SK-N-SH treated with all-trans-retinoic acid at 6 μM for 48 hours (cell line): ENCODE measurements at places on chromosomes 7 and 10.

- ATAC-seq, result no peak
Observed at GRCh38 chr10:79130255-79130654, 61.5 kb downstream of the ZMIZ1 start.

GRCh38 chr10:93452143-93452542 lies 30.0 kb downstream of the MYOF start:
- ATAC-seq, result no peak

GRCh38 chr7:963236-964078 lies 9.0 kb upstream of the ADAP1 start:
- peak; percentile 4 for ATAC-seq

DNA sequence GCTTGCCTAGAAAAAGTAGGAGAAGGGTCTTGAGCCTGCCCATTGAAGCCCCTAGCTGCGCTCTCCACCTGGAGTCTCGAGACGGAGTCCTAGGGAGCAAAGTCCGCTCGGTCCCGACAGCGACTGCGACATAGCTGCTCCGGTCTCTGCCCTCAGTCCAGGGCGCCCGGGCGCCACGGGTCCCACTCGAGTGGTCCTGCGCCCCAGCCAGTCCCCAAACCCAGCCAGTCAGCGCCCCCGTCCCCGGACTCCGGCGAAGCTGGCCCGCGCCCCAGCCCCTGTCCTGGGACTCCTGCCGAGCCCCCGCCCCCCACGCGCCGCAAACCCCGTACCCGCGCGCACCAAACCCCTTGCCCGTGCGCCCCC lies 490 bp downstream of the TNS3 start:
- peak; percentile 56 for ATAC-seq

- no peak for ATAC-seq
Observed at GRCh38 chr7:95907337-95907736, 135.0 kb downstream of the DYNC1I1 start.

DNA sequence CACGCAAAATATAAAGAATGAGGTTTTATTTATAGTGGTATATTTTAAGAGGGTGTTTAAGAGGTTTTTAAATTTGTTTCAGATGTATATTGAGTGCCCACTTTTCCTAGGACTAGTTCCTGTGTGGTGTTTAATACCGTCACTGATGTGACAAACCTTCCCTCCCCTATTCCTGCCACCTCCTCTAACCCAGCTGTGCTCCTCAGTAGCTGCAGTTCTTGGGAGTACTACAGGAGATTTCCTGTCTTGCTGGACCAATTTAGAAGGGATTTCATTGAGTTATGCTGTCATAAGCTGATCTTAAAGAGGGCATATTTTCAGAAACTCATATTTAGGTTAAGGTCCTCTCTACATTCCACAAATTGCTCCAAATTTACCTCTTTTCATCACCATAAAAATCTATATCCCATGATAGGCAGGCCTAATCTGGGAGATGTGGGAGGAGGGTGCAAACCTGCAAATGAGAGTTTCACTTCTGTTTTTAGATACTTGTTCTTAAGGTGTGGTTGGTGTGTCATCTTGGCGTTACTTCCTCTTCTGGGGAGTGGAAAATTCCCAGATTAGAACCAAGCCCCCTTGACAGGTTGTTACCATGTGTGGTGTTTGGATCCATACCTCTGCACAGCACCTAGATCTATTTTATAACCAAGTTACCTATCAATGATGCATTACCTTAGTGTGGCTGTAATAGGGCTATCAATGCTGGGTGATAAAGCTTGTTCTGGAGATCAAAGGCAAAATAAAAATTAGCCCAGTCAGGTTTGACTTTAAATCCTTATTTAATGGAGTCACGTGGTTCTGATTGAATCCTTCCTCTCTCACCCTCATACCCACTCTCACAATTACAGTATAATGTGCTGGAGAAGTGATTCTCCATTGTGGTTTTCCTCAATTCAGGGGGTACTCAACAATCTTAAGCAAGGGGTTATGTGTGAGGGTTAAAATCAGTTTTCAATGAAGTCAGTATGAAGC lies 141.1 kb downstream of the CDK14 start:
- no peak for ATAC-seq

DNA sequence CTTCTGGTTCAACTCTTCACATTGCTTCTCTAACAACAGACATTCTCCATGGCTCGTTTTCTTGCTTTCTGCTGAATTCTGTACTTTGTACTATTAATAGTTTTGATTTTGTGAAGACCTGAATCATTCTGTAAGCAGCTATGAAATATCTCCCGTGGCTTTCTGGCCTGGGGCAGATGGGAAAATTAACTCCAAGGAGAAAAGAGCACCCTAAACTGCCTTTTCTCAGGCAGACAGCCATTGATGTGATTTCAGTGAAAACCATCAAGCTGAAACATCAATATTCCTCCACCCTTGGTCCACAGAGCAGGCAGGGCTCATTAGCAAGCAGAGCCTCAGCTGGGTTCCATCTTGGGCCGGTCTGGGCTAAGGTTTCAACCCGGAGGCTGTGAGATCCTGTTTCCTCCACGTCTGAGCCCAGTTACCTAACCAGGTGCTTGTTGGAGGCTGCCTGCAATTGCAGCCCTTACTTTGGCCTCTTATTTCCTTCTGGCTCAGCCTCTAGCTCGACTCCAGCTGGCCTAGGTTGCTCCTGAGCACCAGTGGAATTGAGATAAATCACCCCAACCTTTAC lies 21.1 kb upstream of the EZH2 start:
- ATAC-seq, result no peak

DNA sequence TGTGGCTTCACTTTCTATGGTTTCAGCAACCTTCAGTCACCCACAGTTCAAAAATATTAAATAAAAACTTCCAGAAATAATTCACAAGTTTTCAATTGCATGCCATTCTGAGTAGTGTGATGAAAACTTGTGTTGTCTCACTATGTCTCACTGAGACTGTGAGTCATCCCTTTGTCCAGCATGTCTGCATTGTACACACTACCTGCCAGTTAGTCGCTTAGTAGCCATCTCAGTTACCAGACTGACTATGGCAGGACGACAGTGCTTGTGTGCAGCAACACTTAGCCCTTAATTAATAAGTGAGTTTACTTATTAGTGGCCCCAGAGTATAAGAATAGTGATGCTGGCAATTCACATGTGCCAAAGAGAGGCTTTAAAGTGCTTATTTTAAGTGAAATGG lies 22.5 kb downstream of the CCDC186 start:
- peak; percentile 99 for ATAC-seq

- ATAC-seq, result 0 out of 3 replicates have a peak, but pooled peaks have one; percentile 21
Observed at GRCh38 chr7:77569514-77570232, 32.6 kb downstream of the PTPN12 start.
